ENCODE measurements at places on chromosomes 5 and 9. TPM values are rescaled to one million over a fixed set of nuclear protein-coding genes. Genes with fewer than 3 reads are reported as not detected.

DNA sequence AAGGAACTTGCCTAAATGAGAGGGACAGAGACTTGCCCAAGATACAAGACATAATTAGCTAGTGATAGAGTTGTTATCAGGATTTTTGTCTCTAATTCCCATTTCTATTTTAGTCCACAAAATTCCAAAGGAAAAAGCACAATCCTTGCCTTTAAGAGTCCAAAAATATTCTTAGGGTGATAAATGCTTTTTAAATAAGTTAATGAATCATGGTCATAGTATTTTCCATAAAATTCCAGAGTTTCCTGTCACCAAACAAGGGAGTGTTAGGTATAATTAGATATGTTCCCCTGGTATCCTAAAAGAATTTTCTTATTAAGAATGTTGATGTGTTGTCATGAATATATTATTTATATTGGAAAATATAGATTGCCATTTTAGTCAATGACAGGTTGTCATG, 21.8 kb upstream of the CEP72 start:
- no peak overlapping the region for H3K4me3 ChIP-seq
- no peak for DNase-seq
- H3K27ac ChIP-seq: no peak overlapping the region
- H3K27me3 ChIP-seq: no peaks in the 10 kb centered on the region

GRCh38 chr5:51347704-51348103, 35.5 kb upstream of the ISL1 start:
- no peaks in the 10 kb centered on the region for H3K36me3 ChIP-seq
- H3K27ac ChIP-seq: no peak overlapping the region

DNA sequence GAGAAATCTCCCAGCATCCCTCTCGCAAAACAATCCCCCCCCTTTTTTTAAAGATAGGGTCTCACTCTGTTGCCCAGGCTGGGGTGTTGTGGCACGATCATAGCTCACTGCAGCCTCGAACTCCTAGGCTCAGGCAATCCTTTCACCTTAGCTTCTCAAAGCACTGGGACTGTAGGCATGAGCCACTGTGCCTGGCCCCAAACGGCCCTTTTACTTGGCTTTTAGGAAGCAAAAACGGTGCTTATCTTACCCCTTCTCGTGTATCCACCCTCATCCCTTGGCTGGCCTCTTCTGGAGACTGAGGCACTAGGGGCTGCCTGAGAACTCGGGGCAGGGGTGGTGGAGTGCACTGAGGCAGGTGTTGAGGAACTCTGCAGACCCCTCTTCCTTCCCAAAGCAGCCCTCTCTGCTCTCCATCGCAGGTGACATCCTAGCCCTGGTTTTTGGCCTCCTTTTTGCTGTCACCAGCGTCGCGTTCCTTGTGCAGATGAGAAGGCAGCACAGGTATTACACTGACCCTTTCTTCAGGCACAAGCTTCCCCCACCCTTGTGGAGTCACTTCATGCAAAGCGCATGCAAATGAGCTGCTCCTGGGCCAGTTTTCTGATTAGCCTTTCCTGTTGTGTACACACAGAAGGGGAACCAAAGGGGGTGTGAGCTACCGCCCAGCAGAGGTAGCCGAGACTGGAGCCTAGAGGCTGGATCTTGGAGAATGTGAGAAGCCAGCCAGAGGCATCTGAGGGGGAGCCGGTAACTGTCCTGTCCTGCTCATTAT, 6.8 kb downstream of the CA9 start:
- H3K4me3 ChIP-seq: no peak overlapping the region
- no peak for DNase-seq
- H3K27ac ChIP-seq: peak overlapping the region; percentile 12
- no peaks in the 10 kb centered on the region for H3K36me3 ChIP-seq
- H3K4me1 ChIP-seq: no peaks in the 10 kb centered on the region
- H3K27me3 ChIP-seq: no peaks in the 10 kb centered on the region

DNA sequence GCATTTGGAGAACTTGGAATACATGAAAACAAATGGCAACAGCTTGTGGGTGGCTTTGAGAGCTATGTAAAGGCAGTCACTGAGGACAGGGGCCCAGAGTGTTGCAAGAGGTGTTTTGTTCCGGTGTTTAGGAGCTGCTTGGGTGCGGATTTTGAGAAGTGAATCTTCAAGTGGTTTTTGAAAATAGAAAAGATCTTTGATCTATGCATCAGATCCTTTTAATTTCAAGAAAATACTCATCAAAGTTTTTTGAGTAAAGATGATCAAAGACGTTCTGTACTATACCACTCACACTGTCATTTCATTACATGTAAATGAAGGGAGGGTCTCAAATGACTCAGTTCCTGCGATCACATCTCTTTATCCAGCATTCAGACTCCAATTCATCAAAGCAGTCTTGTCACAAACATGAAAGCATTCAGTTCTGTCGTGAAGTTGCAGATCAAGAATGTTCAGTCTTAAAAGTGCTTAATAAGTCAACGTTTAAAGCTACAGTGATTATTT, 112.5 kb downstream of the WDR41 start:
- no peaks in the 10 kb centered on the region for H3K27me3 ChIP-seq
- no peaks in the 10 kb centered on the region for H3K4me1 ChIP-seq
- H3K36me3 ChIP-seq: no peaks in the 10 kb centered on the region
- H3K27ac ChIP-seq: no peak overlapping the region

- DNase-seq: no peak
- peak overlapping the region; percentile 13 for H3K27ac ChIP-seq
- H3K4me3 ChIP-seq: no peak overlapping the region
Observed at GRCh38 chr5:132477784-132478365, 12.7 kb downstream of the IRF1 start.

The ZNF883 gene
- total RNA-seq: 13.3 TPM

Measured in uterus (tissue), 4 donors.